ENCODE measurements at places on chromosomes 12 and 14.

DNA sequence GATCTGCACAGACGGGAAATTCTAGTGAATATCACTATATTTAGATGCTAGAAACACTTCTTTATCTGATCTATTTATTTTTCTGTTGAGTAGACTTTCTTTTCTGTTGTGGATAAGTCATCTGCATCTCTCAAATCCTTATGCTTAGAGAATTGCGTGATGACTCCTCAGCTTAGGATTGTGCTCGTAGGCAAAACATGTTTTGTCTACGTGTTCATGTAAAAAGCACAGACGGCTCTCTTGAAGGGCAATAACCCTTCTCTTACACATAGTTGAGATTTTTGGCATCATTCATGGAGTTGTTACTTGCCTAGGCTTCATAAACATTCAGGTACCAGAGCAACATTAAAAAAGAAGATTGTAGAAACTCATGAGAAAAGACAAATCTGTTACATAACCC is 18.6 kb downstream of the PPFIBP1 start:
- DNase-seq, result no peak

DNA sequence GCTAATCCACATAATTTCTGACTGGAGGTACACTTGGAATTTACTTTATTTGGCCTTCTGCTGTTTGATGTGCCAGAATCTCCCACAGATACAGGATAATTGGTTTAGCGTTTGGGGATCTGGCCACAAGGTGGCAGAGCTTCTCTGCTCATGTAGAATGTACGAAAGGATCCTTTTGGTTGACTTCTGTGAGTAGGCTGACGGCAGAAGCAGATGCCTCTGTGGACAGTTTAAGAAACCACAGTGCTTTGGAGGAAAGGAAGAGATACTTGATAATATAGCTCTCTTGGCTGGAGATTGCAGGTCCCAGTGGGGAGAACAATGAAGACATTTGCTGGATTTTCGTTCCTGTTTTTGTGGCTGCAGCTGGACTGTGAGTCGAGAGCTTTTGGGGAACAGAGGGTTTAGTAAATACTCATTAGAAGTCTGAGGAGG is 75.3 kb upstream of the OR4E1 start:
- peak; percentile 23 for DNase-seq

DNA sequence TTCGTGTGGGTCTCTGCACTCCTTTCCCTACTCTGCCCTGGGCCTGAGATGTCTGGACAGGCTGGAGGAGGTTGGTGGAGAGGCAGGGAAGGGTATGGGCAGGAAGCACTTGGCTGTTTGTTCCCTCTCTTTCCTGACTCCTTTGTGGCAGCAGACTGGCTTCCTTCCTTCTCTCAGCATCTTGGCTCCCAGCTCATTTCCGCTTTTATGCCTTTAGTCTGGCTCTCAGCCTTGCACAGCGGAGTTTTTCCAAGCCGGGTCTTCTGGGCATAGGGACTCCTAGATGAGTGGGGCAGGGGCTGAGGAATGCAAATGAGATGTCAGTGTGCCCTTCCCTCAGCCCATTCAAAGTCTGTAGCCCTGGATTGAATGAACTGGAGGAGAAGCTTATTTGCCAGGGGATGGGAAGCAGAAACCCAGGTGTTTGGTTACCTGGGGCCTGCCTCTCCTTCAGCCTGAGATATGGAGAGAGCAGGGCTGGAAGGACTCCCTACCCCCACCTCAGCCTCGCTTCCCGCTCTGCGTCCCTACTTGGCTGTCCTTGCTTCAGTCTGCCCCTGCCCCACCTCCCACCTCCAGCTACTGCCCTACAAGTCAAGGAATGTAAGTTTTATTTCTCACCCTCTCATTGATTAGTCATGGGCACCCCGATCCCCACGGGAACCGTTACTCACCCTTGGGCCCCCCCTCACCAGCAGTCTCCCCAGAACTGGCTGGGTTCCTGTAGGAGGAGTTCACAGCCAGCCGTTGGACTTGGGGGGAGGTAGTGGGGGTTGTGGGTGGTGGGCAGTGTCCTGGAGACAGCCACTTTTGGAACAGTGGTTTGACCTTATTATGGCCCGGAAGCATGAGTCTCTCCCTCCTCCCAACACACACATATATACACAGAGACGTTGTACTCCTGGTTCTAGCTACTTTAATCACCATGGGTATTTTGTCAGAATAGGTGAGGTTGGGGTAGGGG is 9.3 kb upstream of the ITGA5 start:
- DNase-seq, result no peak

- DNase-seq, result no peak
Measured at GRCh38 chr12:22366181-22366580, 31.7 kb upstream of the ST8SIA1 start.

GRCh38 chr14:61577506-61577931 is 117.8 kb upstream of the HIF1A start:
- no peak for DNase-seq

GRCh38 chr14:69876848-69877306 is 2.3 kb upstream of the SMOC1 start:
- DNase-seq, result no peak

DNA sequence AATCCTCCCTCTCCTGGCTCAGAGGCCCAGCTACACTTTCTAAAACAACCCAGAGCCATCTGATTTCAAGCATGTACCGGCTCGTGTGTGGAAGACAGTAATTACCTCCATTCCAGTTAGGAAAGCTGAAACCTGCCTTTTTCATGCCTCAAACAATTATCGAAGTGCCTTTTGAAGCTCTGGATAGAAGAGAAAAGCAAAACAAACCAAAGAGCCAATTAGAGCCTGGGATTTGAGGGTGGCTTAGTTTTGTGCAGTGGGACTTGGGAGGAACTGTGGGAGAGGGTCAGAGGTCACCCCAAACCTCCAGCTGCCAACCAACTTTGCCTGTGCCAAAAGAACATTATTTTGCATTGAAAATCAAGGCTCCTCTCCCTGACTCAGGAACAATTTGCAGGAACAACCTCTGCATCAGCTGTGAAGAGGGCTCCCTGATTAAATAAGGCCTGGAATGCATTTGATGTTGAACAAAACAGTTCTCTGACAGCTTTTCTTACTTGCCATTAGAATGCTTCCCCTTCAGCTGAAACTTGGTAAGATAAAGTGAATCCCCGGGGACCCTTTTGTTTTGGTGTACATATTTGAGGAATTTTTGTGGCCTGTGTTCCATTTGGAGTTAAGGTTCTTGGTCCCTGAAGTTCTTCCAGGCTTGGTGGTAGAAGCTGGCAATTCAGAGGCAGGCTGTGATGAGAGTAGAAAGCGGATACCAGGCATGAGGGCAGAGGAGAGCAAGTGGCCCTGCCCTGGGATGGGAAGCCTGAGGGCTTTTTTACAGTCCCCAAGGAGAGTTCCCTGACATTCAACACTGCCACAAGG is 270.1 kb downstream of the ZFP36L1 start:
- no peak for DNase-seq

GRCh38 chr12:31440586-31440985 is 114.6 kb upstream of the SINHCAF start:
- no peak for DNase-seq

DNA sequence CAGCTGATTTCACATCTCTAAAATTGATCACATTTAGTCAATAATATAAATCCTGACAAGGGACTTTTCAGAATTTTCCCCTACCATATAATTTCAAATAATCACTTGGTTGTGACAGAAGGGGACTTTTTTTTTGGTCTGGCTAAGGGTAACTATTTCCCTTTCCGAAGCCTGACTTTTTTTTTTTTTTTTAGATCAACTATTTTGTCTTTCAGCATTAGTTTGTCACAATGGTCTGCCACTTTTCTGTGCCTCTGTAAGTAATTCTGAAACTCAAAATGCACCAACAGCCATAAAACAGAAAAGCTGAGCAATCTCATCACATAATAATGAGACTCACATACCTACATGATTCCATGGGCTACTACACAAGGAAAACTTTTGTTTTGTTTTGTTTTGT is 266.4 kb downstream of the SSPN start:
- no peak for DNase-seq

DNA sequence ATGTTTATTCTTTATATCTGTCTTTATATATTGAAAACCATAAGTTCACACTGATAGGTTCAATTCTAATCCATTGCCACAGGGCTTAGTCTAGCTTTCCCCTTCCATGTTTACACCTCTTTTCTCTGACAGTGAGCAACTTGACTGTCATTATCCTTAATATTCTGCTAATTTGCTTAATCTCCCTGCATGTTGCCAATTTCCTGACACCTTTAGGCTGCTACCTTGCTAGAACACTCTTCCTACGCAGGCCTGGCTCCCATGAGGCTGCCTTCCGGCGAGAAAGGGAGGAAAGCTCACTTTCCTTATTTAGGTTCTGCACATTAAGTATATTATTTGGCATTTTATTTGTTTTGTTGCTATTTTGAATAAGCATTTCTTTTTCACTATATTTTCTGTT is 12.8 kb upstream of the FRS2 start:
- DNase-seq, result no peak

DNA sequence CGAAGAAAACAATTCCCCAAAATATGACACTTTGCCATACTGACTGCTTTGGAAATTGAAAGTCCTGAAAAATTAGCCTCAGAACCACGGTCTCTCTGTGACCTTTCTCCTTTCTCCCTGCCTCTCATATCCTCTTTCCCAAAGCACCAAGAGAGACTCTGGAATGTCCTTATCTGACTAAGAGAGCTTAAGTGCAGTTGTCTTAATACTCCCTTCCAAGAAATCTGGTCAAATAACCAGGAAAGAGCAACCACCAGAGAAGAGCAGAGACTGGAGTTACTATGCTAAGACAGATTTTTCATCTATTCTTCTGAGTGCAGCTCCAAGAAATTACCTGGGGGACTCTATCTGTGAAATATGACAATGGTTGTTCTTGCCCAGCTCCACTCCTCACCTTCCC is 10.5 kb upstream of the BTG1 start:
- no peak for DNase-seq

GRCh38 chr12:108691998-108692808 is 39.1 kb downstream of the CORO1C start:
- DNase-seq, result no peak

DNA sequence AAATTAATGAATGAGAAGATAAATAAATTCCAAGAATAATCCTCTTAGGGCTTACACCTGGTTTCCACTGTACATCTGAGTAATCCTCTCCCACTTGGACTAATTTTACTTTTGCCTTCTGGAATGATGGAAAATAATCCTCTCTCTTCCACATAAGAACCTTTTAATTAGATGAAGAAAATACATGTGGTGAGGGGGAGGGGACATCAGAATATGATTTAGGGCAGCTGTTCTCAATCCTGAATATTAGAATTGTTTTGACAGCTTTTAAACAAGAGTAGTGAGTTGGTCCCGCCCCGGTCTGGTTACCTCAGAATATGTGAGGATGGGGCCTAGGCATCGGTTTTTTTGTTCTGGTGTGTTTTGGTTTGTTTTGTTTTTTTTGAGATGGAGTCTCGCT is 51.5 kb downstream of the HECTD4 start:
- DNase-seq, result no peak

DNA sequence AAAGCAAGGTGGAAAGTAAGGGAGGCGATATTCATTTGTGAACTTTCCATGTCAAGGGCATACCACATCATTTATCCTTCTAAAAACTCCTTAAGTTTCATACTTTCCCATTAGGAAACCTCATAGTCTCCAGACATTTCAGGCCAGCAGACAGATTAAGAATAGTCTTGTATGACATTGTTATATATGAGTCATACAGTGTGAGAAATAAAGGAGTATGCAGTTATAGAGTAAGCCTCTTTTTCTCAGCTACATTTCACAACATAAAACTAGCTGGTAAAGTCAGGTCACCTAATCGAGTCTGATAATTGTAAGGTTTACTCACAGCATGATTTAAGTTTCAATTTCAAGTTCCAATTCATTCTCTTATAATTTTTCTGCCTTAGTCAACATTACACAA is 164.3 kb downstream of the GRIP1 start:
- no peak for DNase-seq

- DNase-seq, result no peak
Measured at GRCh38 chr12:43143278-43143677, 408.7 kb downstream of the ADAMTS20 start.

DNA sequence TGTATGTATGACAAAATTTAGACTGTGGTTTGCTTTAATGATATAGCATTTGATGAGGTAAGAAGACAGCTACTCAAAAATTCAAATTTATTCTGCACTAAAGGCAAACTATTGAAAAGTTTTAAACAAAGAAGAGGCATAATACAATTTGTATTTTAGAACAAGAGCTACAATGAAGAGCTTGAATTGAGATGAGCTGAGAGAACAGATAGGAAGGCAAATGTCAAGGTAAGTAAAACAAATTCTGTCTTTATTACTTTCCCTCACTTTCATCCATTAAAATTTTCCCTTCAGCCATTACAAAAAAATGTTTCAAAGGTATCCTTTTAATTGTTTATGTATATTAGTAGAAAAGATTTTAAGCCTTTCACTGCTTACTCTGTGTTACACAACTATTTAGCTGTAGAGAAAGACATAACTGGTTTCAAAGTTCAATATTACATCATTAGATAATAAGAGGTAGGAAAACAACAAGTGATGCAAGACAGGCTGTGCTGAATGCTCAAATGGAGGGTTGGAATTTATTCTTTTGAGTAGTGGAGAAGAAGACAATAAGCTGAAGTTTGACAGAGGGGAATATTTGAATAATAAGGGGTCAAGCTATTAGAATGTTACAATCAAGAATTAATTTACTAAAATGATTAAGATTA is 1334.1 kb downstream of the FSCB start:
- no peak for DNase-seq

DNA sequence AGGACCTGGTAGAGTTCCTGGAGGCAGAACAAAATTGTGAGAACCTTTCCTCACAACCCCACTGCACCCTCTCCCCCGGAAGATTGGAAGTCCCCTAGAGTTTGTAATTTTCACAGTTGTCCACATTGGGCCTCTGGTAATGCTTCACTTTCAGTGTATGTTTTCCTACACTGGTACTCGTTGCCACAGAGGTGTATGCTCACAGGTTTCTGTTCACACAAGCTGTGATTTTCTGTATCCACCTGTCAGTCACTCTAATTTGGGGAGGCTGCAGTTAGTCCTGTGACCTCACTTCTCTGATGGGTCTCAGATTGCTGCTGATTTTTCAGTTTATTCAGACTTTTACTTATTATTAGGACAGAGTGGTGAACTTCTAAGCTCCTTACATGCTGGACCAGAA is 66.4 kb upstream of the BMP4 start:
- no peak for DNase-seq

DNA sequence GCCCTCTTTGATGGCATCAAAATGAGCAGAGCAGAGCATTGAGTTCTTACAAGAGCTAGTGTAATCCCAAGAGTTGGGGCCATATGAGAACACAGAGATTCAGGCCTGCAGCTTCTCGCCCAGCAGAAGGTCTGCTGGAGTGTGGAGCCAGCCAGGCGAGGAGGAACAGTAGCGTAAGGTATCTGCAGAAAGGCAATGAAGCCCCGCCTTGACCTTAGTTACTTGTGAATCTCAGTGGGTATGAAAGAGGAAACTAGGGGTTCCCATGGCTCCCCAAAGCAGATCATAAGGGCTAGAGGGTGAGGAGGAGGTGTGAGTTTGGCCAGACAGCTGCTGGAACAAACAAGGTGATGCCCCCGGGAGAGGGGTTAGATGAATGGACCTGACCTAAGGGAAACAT is 49.4 kb downstream of the SLC8A3 start:
- no peak for DNase-seq

DNA sequence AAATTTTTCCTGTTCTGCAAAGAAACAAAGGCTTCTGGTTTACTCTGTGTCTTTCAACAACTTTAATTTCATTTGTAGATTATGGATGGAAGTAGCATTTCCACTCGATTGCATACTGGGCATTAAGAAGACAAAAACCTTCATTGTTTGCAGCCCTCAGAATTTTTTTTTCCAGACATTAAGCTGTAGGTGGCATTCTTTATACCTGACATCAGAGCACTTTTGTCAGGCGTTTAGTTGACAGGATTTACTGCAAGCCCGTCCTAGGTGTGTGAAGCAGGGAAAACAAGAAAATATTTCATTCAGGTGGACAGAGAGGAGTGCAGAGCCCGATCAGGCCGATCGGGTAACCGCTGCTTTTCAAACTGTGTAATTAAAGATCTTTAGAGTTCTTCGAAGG is 107.5 kb downstream of the TMEM260 start:
- no peak for DNase-seq

All from H1 (cell line).